ENCODE measurements at places on chromosomes 12 and 14.

GRCh38 chr14:21915826-21916225, 242.2 kb upstream of the OR4E1 start:
- DNase-seq: no peak

GRCh38 chr12:7091660-7092228, 501 bp downstream of the C1R start:
- no peak for DNase-seq

DNA sequence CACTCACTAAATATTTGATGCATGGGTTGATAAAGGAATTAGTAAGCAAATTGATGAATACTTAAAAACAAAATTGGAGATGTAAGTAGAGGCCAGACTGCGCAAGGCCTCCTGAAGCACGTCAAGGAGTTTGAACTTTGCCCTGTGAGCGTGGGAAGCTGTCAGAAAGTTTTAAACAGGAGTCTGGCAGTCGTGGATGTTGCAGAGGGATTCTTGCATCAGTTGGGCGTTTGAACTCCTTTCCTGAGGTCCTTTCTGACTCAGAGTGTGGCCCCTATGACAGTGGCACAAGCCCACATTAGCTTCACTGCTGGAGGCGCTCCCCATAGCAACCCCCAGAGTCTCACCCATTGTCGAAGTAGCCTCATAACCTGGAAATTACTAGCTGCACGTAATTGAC, 17.9 kb upstream of the IL22 start:
- DNase-seq: no peak

DNA sequence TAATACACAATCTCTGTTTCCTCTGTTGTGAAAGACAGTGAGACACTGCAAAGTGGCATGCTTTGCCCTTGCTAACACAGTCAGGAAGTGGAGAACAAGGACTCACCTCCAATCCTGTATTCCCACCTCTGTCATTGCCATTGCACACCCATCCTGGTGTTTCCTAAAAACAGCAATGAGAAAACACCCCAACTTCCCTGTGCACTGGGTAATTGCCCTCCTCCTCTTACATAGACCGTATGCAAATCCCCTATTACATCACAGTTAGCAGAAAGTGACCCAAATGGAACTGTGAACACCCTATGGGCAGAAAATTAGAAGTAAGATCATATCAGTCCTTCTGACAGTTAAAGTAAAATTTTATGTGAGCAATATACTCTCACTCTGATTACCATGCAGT, 355.5 kb downstream of the BCL11B start:
- no peak for DNase-seq

DNA sequence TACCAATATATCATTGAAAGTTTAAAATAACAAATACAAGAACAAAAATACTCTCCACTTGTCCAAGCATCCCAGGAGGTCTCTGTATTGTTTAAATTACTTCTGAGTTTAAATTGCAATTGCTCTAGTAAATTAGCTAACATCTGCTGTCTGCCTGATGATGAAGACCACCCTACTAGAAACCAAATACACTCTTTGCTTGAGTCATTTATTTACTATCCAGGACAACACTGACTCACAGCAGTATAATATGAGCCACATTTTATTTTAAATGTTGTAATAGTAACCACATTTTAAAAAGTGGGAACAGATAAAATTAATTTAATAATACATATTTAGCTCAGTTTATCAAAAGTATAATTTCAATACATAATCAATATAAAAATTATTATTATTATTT, 62.9 kb upstream of the EEA1 start:
- DNase-seq: no peak

DNA sequence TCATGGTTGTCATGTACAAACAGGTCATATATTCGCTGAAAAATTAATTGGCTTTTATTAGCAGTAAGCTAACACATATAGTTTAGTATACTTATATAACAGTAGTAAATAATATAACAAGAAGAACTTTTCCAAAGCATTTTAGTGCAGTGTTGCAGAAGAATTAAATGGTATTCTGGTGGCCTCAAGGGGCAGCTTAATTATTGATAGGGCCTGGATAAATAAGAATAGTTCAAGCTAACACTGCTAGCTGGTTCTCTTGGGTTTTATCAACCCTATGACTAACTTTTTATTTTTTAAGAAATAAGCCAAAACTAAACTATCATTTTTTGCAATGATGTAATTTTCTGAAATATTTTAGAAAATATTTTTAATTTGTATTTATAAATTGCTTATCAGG, 152.1 kb downstream of the SRGAP1 start:
- DNase-seq: no peak

DNA sequence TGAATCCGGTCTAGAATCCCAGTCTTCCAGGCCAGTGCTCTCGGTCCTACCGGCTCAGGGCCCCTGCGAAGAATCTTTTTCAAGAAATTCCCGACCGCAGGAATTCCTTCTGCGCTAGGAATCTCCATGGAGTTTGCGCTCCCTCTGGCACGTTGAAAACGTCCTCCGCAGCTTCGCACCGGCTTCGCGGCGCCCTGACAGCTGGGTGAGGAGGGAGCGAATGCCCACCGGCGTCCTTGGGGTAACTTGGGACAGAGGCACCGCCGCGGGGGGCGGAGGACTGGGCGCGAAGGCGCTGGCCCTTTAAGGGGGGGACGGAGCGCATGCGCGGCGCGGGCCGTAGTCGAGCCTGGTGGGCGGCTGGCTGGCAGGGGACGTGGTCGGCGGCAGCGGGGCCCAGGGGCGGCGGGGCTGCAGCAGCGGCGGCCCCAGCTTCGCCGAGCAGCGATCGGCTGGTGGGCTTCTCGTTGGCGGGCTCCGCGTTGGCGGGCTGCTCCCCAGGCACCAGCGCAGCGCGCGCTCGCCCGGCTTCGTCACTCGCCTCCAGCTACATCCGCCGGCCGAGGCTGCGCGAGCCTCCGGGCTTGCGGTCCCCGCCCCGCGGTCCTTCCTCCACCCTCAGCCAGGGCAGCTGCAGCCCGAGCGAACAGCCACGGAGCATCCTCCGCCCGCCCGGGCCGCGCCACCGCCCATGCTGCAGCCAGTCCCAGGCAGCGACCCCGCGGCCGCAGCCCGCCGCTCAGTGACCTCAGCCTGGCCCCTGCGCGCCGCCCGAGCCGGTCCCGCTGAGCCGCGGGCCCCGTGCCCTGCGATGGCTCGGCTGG, at the start of gene VASH1:
TSS of gene VASH1 (plus strand) at position 333 of the 824 bp plus-strand sequence. CDS start 1,354 bp downstream, outside the sequence.
- DNase-seq: peak; percentile 20

- DNase-seq: no peak
These were observed 126.7 kb upstream of the TMEM260 start for GRCh38 chr14:56452940-56453339.

- no peak for DNase-seq
These were observed 435.7 kb downstream of the GXYLT1 start for GRCh38 chr12:41709012-41709411.

- DNase-seq: no peak
These were observed 90.9 kb upstream of the MDM1 start for GRCh38 chr12:68422956-68423574.

DNA sequence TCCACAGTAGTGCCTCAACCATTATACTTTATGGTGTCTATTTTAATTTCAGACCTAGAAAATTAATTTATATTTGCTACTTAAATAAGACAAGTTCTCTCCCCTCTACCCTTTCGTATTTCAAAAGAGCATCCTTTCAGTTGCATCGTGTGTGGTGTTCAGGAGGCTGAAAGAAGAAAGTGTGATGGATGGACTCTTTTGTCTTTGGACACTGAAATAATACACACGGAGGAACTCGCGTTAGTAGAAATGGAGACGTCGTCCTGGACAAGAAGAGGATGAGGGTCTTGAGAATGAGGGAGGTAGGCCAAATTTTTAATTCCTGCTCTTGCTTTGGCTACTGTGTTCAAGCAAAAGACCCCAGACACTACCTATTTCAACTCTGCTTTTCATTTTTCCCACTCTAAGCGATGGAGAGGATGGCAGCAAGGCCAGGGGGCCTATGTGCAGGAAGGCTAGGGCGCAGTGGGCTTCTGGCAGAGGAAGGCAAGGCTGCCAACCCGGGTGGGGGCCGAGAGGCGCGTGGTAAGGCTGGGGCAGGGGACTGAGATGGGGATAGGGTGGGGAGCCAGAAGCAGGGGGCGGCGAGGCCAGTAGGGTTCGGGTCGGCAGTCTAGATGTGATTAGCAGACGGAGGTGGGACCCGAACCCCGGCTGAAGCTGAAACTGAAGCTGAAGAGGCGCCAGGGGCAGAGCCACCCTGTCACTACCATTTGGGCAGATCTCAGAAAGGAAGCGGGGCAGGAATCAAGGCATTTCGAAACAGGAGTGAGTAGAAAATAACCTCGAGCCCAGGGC, 722 bp downstream of the TMED8 start:
- peak; percentile 7 for DNase-seq

DNA sequence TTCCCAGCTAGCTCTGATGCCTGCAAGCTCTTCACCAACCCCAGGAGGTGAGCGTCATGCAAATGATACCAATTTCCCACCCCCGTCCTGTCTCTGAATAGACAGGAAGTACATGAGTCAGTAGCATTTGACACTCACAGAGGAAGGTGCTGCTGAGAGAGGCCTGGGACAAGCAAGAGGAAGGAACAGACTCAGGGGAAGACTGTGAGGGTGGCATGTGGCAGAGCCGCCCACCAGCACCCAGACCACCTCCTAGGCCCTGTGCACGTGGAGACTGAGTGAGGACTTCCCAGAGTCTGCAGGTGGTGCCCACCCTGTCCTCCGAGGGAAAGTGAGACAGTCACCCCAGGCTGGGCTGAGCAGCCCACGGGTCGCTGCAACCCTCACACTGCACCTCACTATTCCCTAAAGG, 199.5 kb upstream of the SFSWAP start:
- peak; percentile 32 for DNase-seq

DNA sequence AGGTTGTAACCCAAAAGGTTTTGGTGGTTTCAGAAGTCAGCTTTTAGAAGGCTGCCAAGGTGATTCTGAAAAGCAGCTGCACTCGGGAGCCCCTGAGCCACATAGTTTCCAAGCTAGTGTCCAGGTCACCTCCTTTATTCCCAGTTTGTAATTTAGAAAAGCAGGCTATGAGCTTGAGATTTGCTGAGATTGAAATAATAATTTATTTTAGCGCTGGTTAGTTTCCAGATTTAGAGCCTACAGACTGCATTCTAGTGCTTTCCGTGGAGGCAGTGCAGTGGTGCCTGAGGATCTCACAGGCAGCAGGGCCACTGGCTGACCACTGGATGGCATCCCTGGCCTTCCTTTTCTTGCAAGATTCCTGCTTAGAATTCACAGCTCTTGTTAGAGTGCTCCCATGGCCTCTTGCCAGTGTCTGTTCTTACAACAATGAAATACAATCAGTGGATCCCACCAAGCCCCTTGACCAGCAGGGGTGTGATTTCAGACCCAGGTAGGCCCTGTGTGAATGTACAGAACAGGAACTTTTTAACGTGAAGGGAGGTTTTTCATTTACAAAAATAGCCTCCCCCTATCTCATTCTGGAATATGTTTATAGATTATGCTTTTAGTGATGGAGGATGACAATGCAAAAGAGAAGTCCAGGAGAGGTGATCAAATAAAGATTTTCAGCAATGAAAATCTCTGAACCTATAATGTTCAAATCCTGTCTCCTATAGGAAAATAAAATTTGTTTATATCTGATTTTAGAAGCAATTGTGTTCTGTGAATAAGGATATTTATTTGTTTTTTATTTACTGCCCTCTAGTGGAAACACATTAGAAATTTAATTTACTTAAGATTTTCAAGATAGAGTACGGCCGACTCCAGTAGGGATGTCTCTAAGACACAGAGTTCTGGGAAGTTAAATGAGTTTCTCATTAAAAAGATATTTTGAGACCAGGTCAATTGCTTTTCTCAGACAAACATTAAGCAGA, 362.1 kb upstream of the STXBP6 start:
- DNase-seq: no peak

DNA sequence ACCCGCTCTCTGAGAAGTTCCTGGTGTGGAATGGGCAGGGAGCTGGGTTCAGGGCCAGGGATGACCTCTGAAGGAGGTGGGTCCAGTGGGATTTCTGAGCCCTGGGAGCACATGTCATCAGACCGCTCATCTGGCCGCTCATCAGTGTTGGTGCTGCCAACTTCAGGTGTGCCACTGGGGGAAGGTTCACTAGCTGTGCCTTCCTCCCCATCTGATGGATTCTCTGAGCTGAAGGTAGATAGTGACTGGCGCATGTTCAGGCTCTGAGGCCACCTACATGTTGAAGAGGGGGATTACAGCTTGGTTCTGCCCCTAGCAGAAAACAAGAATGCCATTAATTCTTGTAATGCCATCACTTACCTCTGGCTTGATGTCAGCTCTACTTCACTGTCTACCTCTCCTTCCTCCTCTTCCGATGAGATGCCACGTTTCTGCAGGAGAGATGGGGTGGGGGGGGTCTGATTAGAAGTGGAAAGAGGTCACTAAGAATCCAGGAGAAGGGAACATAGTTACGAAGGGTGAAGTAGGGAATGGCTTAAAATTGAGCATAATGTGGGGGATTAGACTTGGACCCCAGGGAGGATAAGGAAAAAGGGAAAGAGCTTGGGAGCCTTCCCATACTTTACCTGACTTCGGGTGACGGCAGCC, 17.2 kb downstream of the MAP3K12 start:
- DNase-seq: no peak

DNA sequence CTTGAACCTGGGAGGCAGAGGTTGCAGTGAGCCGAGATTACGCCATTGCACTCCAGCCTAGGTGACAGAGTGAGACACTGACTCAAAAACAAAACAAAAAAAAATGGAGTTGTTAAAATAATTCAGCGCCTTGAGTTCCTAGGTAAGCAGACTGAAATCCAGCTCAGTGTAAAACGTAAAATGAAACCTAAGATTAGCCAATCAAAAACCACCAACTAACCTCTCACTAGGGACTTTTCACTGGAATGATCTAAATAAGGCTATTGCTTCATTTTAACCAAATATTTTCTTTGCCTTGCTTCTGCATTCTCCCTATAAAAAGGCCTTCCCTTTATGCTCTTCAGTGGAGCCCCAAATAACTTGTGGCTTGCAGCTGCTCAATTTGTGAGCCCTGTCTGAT, 91.6 kb upstream of the HIF1A start:
- no peak for DNase-seq

GRCh38 chr12:18681818-18682217, 56.0 kb downstream of the PLCZ1 start:
- no peak for DNase-seq

GRCh38 chr14:100526632-100527031, 60.6 kb downstream of the BEGAIN start:
- DNase-seq: no peak

DNA sequence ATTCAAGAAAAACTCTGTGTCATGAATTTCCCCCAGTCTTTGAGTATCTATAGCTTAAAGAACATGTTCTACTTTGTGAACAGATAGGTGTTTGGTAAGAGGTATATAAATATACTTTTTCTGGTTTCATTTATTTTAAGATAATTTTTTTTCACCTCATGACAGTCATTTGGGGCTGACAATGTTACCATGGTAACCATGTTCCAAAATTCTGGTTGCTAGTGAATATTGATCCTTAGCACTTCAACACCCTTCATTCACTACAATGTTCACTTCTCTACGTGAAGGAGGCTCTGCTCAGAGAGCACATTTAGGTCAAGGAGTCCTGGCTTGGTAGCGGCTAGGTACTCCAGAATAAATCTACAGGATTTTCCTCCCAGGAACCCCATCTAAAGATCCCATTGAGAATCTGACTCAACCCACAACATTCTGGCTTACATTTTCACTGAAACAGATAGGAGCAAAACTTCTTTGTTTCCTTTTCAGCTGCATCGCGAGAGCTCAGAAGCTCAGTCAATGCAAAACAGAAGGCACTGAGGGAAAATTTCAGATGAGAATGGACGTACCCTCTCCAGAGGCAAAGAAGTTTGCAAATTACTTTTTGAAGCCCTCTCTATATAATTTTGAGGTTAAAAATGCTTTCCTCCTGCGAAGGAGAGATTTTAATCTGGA, 93.6 kb downstream of the ARF6 start:
- no peak for DNase-seq

Measured in activated T-cell treated with anti-CD3 and anti-CD28 coated beads for 4 hours (primary cell).